ENCODE measurements at places on chromosomes 7 and 10. TPM values are rescaled to one million over a fixed set of nuclear protein-coding genes. Genes with fewer than 3 reads are reported as not detected.

CCDC186 gene
- total RNA-seq, result 53.4 TPM

GNAT3 gene
- not detected for total RNA-seq

DNA sequence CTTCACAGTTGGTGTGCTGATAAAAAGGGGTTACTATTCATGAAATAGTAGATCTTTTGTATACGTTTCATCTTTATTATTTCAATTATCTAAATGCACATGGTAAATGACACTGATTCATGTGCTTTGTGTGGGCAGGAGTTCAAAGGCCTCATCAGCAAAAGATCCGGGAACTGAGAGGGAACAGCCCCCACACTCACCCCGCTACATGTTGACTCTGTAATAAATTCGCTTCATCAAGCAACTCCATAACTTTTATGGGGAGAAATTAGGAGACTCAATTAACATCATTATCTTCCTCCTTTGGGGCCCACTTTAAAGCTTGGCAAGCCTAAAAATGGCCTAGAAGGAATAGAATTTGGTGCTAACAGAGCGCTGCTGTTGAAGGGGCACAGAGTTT lies 250.7 kb upstream of the BMPER start:
- no peak overlapping the region for H3K27ac ChIP-seq
- H3K4me1 ChIP-seq, result no peaks in the 10 kb centered on the region
- no peaks in the 10 kb centered on the region for H3K27me3 ChIP-seq
- H3K36me3 ChIP-seq, result no peaks in the 10 kb centered on the region
- H3K4me3 ChIP-seq, result no peak overlapping the region
- no peak for DNase-seq

GRCh38 chr7:11427686-11428273 lies 404.2 kb downstream of the THSD7A start:
- H3K27ac ChIP-seq, result no peak overlapping the region
- H3K36me3 ChIP-seq, result no peaks in the 10 kb centered on the region
- H3K4me1 ChIP-seq, result no peaks in the 10 kb centered on the region
- no peak for DNase-seq
- H3K4me3 ChIP-seq, result no peak overlapping the region

All from body of pancreas (tissue), 4 donors.